DMS79 (cell line): ENCODE measurements at places on chromosomes 4 and X.

- DNase-seq = no peak
These were observed 206.1 kb downstream of the PPP3CA start for GRCh38 chr4:101141230-101141629.

- DNase-seq = no peak
These were observed 704 bp downstream of the FAM114A1 start for GRCh38 chr4:38868059-38868960.

- DNase-seq = no peak
These were observed 2.4 kb downstream of the ZMYM3 start for GRCh38 chrX:71251466-71251973.

GRCh38 chr4:990746-991367 is 2.3 kb downstream of the SLC26A1 start:
- DNase-seq = no peak

GRCh38 chrX:69951753-69952152 is 98.0 kb downstream of the AWAT2 start:
- no peak for DNase-seq

- no peak for DNase-seq
These were observed 4.8 kb downstream of the ADAMTS3 start for GRCh38 chr4:72564184-72564583.

DNA sequence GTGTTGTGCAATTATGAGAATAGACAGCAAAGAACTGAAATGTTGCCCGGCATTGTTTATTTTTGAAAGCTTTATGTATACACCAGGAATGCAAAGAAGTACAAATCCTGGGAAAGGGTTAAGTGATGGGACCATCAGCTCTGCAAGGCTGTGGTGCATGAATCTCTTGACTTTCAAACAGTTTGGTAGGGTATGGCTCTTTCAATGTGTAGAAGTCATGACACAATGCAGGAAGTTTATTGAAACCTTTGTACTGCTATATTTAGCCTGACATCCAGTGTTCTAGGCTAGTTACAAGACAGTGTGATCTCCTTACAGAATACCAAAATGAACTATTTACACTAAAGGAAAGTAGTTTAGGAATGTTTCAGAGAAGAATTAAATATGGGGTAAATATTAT is 206.8 kb upstream of the HAND2 start:
- DNase-seq = no peak

DNA sequence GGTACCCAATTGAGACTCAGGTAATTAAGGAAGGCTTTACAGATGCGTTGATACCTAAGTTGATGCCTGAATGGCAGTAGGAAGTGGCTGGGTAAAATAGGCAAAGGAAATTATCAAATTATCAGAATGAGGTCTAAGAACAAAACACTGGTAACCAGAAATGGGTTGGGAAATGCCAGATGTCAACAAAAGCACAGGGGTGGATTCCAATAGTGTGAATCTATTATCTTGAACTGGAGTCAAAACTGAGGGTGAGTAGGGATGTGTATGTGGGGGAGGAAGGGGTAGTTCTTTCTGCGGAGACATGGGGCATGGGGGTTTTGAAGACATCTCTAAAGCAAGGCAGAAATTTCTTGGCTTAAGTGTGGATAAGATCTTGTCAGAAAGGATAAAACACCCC is 16.0 kb upstream of the SEPTIN6 start:
- DNase-seq = no peak

DNA sequence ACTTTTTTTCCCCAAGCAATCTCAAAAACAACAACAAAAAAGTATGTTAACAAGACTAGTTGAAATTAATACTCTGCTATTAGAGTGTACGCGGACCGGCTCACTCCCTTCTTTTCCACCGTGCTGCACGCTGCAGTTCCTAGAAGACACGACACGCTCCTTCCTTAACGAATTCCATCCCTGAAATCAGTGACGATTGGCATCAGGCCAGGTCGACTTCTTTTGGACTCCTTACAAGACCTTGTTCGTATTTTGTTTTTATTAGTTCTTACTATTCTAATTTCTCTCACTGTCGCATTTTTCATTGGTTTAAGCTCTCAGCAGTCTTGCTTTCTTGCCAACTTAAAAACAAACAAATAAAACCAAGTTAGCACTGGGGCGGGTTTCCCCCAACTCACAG is 175.8 kb upstream of the PITX2 start:
- DNase-seq = no peak

DNA sequence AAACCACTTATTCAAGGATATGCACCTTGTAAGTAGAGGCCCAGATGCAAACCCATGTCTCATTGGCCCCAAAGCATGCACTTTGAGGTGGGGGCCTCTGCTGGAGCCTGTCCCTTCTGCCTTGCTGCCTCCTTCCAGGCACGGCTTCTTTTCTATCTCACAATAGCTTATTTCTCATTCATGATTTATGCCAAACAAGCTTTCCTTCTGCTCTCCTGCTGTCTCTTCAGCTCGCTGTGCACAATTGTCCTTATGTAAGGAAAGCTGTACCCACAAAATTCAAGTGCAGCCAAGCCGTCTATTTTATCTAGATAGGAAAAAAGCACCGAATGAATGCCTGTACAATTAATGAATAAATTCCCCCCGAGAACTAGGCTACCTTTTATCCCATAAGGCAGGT is 124.8 kb upstream of the PACRGL start:
- no peak for DNase-seq

DNA sequence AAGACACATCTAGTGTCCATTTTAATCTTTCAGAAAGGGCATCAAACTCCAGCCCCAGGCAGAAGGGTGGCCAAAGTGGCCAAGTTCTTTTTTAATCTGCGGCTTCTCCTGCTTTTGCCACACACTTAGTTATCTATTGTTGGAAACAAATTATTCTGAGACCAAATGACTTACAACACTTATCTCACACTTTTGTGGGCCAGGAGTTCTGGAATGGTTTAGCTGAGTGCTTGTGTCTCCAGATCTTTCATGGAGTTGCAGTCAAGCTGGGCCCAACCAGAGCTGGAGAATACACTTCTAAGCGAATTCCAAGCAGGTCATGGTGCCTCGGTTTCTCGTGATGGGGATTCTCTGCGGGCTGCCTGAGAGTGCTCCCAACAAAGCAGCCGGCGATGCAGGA is 4.0 kb downstream of the TXK start:
- no peak for DNase-seq
